Activated CD4-positive, alpha-beta memory T cell treated with anti-CD3 and anti-CD28 coated beads for 36 hours (primary cell): ENCODE measurements at places on chromosomes 5 and 9. TPM values are rescaled to one million over a fixed set of nuclear protein-coding genes. Genes with fewer than 3 reads are reported as not detected.

Gene SLC6A19
- total RNA-seq = not detected

Gene PCDHB7
- total RNA-seq = not detected

Gene GDA
- total RNA-seq = not detected

Gene FRMD3
- 0.62 TPM for total RNA-seq

Gene PCDHGA5
- total RNA-seq = not detected
